RWPE1 (cell line): ENCODE measurements at places on chromosomes 4 and X.

DNA sequence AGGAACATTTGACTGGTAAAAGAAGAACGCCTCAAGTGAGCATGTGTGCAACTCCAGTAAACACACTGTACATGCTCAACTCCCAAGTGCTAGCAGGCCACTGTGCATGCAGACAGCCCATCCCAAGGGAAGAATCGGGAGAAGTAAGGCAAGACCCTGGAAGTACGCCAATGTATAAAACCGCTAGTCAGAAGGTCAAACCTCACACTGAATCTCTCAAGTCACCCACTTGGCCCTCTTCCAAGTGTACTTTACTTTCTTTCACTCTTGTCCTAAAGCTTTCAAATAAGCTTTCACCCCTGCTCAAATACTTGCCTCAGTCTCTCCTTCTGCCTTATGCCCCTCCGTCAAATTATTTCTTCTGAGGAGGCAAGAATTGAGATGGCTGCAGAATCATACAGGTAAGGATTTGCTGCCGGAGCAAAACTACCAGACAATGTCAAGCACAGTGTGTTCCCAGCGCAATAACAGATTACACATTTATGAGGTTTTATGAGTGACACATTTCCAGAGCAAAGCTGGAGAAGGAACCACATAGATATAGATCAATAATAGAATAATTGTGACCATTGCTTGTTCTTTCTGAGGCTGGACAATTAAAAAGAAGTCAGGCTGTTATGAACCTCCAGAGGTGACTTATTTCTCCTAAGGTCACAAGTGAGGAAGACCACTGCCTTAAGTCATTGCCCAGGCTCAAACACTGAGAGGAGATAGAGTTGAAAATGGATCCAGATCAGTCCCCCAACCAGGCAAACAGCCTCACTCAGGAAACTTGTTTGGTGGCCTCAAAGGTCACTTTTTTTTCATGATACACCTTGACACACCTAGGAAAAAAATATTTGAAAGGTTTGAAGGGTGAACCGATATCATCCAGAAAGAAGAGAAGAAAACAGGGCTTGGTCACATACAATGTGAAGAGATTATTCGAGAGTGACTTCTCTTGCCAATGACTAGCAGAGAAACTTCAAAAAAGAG is 26.3 kb downstream of the CXCL1 start:
- no peak for DNase-seq

- DNase-seq = no peak
Observed at GRCh38 chrX:128728943-128729342, 676.7 kb upstream of the ACTRT1 start.

DNA sequence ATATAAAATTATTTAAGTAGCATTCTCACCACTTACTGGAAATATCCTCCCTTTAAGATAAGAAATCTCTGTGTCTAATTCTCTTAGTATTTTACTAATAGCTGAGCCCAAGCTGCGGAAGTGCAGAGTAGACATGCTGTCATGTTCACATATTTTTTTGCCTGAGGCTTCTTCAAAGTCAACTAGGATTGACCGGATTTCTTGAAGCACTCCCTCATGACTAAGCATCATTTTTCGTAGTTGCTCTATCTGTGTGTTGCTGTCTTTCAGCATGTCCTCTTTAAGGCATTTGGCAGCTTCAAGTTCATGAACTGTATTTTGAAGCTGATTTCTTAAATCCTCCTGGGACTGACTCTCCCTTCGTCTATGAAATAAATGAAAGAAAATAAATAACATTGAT is 36.9 kb downstream of the CCDC158 start:
- peak; percentile 13 for DNase-seq

GRCh38 chr4:95248720-95249425 is 299.9 kb downstream of the UNC5C start:
- no peak for DNase-seq

DNA sequence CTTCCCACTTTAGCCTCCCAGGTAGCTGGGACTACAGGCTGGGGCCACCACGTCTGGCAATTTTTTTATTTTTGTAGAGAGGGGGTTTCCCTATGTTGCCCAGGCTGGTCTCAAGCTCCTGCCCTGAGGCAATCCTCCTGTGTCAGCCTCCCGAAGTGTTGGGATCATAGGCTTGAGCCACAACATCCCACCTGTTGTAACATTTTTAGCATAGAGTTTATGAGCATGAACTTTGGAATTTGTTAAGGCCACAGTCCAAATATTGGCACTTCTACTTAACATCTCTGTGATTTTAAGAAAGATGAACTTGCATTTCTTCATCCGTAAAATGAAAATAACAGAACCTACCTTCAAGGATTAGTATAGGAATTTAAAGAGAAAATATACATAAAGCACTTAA is 445.6 kb downstream of the IQCM start:
- no peak for DNase-seq

- DNase-seq = no peak
Observed at GRCh38 chrX:41722816-41723618, 964 bp upstream of the GPR82 start.

GRCh38 chr4:168177546-168178149 is 85.3 kb downstream of the ANXA10 start:
- no peak for DNase-seq

DNA sequence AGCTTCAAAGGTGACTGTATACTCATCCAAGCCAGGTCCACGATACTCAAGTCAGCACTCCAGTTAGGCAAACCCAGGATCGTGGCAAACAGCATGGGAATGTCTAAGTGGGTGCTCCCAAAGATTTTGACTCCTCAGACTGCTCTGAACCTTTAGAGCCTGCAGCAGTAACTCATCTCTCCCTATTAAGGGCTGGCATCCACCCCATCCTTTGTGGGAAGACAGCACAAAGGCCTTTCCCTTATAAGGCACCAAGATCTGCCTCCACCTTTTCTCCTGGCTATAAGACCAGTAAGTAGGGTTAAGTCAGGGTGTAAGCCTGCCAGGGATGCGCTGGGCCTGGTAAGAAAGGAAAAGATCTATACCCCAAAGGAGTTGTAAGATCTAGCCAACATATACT is 23.6 kb upstream of the SLC25A43 start:
- no peak for DNase-seq

DNA sequence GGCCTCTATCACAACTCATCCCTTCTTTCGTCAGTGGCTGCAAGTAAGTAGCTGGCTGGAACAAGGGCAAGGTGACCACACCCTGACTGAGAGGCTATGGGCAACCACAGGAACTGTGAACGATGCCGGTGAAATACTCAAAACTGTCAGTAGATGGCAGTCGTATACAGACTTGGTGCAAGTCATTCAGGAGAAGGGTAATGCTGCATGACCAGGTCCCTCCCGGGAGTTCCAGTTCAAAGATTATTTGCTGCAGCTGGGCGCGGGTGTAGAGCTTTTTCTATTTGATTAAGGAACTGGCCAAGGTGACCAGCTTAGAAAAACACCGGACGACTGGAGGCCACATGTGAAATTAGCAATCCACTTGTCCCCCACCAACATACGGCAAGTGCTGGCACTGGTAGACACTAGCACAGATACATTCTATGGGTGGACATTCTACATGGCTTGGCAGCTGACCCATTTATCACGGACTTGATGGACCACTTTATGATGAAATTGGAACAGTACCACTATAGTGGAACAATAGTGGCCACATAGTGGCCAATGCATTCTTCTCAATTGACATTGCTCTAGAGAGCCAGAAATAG is 726.6 kb downstream of the TRAM1L1 start:
- DNase-seq = peak; percentile 63

GRCh38 chrX:45749375-45749774 is 548.7 kb upstream of the DIPK2B start:
- DNase-seq = no peak

- DNase-seq = no peak
Observed at GRCh38 chr4:98921292-98921691, 7.6 kb downstream of the EIF4E start.

GRCh38 chrX:136143711-136144110 is 3.6 kb upstream of the FHL1 start:
- DNase-seq = no peak

- DNase-seq = no peak
Observed at GRCh38 chr4:76697129-76697803, 200.7 kb downstream of the SOWAHB start.

DNA sequence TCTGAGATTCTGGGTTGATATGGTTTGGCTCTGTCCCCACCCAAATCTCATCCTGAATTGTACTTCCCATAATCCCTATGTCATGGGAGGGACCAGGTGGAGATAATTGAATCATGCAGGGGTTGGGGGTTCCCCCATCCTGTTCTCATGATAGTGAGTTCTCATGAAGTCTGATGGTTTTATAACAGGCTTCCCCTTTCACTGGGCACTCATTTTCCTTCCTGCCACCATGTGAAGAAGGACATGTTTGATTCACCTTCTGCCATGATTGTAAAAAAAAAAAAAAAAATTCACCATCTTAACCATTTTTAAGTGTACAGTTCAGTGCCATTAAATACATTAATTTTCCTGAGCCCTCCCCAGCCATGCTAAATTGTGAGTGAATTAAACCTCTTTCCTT is 42.6 kb downstream of the SUPT20HL2 start:
- DNase-seq = no peak

DNA sequence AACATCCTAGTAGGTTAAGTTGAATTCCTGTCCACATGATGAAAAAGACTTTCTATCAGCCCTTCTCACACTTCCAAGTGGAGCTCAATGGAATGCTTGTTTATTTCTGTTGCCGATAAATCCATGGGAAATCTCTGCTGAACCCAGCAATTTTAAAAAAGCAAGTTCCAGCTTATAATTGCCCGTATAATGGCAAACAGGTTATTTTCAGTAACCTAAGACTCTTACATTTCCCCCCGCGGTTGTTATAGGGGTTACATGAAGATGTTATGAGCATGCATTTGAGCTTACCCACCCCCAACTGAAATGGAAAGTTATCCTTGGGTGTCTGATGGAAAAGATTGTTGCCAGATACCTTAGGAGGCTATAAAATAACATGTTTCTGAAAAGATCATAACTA is 136.2 kb downstream of the PALLD start:
- DNase-seq = no peak

DNA sequence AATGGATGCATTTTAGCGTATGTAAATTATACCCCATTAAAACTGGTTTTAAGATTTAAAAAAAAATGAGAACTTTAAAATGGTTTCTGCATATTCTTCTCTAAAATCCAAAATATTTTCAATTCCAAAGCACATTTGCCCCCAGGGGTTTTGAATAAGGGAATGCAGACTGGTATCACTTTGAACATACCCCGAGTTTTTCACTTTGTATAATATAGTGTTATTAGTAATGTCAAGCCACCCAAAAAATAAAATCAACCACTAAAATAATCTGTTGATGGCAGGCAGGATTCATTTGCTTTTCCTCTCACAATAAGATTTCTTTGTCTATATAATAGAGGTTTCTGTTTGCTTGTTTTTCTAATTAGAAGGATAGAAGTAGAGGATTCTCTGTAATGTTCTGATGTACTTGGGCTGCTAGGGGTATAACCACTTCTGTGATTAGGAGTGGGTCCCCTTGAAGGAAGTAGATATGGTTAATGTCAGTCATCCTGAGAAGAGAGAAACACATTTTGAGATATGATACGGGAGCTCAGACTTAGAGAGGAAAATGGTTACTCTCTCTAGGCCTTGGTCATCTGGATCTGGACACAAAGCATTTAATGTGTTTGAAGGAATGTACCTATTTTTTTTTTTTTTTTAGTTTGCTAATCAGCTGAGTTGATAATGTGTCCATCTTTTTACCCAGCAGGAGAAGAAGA is 9.3 kb upstream of the LIN54 start:
- no peak for DNase-seq

GRCh38 chrX:71917621-71918343 is 7.1 kb downstream of the NHSL2 start:
- DNase-seq = no peak

DNA sequence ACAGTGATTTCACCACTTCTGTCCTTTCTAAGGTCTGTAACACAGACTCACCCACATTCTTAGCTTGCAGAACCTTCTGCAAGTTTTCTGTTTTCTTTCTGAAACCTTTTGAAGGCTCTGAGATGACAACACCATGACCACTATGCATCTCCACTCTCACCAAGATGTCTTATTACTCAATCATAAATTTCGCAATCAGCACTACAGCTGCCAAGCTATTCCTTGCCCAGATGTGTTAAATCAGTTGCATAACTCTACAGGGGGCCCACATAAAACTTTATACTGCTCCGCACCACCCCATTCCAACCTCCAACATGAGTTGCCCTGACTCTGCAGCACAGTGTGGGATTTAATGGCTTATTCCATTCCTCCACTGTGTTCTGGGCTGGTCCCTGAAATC is 229.9 kb downstream of the COL25A1 start:
- peak; percentile 15 for DNase-seq

- no peak for DNase-seq
Observed at GRCh38 chr4:33649015-33649414, 2595.3 kb downstream of the ARAP2 start.

DNA sequence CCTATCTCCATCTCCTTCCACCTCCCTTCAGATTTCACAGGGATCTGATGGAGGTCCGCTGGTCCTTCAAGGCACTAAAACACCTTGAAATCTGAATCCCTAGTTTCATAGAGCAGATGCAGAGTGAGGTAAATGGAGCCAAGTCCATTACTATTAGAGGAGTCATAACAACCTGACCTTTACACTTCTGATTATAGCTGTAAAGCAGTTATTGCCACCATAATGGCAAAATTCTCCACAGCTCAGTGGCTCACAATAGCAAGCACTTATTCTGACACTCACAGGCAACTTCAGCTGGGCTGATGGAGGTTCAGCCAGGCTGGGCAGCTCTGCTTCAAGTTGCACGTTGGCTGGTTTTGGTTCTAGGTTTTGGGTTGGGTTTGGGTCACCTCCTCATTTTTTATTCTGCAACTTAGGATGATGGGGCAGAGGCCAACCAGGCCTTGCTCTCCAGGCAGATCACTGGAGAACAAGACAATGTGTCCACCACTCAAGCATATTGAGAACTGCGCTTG is 51.4 kb upstream of the LRAT start:
- DNase-seq = no peak

GRCh38 chrX:129744861-129745321 is 6.1 kb downstream of the XPNPEP2 start:
- no peak for DNase-seq

- no peak for DNase-seq
Observed at GRCh38 chrX:17417372-17417771, 42.4 kb downstream of the NHS start.

GRCh38 chr4:173766171-173766600 is 236.2 kb upstream of the HAND2 start:
- DNase-seq = no peak

DNA sequence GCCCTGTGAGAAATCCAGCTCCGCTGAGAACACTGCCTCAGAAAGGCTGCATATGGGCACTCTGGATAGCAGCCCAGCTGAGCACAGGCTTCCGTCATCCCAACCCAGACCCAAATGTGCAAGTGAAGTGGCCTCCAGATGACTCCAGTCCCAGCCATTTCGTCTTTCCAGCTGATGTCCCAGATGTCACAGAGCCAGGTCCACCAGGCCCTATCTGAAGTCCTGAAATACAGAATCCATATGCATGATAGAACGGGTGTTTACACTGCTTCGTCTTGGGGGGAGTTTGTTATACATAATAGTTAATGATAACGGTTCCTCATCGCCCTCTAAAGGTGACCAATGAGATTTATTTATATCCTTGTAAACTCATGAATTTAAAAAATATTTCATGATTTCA is 72.6 kb upstream of the TRIM2 start:
- DNase-seq = no peak

- no peak for DNase-seq
Observed at GRCh38 chrX:23788521-23788920, 5.5 kb downstream of the SAT1 start.

- DNase-seq = no peak
Observed at GRCh38 chr4:147808447-147808846, 76.6 kb downstream of the ARHGAP10 start.
